ENCODE measurements at places on chromosomes 13 and 19.

- DNase-seq = no peak
Measured at GRCh38 chr19:6952956-6953355, 65.6 kb downstream of the ADGRE1 start.

DNA sequence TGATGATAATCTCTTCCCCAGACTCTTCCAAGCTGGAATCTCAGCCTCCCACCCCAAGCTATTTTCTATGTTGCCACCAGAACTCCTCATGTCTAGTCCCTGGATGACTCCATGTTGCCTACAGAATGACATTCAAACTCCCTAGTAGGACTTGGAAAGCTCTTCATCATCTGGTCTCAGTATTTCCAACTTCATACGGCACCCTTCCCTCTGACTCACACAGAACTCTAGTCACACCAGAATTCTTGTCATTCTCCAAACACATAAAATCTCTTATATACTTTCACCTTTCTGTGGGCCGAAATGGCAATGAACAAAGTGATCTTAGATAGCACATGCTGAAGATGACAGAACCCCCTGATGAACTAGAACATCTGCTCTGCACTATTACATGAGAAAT is 86.2 kb downstream of the CAB39L start:
- DNase-seq = no peak

DNA sequence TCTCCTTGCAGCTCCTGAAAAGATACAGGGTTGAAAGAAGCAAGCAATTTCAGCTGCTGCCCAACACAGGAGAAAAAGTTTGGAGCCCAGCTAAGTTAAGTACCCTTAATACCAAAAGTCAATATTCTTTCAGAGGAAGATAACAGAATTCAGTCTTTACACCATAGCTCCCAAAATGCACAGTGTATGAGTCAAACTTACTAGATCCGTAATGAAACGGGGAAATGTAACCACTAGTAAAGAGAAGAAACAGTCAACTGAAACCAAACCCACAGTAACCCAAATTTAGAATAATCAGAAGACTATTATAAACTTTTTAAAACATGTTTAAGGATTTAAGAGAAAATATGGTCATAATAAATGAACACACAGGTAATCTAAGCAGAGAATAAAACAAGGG is 45.2 kb downstream of the SUCLA2 start:
- no peak for DNase-seq

DNA sequence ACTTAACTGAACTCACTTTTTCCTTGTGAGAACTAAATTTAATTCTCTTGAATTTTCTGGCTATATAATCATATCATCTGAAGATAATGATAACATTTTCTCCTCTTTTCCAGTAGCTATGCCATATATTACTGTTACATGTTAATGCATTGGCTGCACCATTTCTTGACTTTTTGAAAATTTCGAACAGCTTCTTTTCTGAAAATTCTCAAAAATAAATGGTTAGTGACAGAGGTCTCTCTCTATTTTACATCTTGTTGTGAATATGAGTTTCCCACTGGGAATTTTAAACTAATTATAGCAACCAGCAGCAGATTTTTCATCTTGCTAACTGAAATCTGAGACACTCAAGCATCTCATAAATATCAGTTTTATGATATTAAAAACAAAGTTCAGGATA is 30.6 kb downstream of the MBNL2 start:
- no peak for DNase-seq

DNA sequence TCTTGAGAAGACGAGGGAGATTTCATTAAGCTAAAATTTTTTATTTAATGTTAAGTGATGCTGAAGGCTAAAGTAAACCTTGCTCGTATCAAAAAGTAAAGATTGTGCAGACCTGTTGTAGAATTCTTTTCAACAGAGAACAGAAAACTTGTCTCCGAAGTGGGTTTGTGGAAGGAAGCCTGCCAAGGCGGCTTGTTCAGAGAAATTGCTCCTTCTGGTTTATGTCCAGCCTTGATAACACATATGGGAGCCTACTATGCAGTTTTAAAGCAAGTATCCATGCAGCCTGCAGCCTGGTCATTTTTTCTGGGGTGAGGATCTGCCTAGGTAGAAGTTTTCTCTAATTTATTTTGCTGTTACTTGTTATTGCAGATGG is 1.4 kb downstream of the MLNR start:
- DNase-seq = no peak

- DNase-seq = no peak
Measured at GRCh38 chr19:36207605-36208252, 6.7 kb downstream of the ZNF565 start.

GRCh38 chr13:62629618-62630017 is 1214.0 kb upstream of the PCDH20 start:
- DNase-seq = no peak

DNA sequence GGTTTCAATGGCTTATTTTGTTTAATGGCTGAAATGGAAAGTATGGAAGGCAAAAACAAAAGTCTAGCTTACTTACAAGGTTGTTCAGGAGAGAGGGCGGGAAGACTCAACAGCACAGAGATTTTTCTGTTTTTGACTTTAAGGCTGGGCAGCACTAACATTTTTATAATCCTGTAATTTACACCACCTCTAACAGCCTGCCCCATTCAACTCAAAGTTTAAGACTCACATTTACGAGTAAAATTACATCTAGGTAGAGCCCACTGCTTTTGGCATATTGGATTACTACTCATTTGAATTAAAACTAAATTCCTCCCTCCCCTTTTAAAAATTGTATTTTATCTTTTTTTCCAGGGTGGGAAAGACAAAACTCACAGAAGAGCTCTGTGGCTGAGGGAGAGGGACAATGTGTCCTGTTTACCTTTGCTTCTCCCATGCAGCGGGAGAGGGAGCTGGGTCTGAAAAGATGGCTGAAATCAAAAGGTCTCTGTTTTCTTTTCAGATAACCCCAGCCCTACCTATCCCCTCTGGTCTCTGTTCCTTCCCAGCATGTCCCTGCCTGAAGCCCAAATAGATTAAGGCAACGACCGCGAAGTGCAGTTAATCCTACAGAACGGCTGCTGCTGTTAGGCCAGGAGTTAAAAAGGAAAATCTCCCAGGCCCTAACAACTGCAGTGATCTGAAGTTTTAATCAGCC is 6.6 kb downstream of the EFNB2 start:
- no peak for DNase-seq

GRCh38 chr13:99374994-99375737 is 68.0 kb upstream of the GPR183 start:
- no peak for DNase-seq

DNA sequence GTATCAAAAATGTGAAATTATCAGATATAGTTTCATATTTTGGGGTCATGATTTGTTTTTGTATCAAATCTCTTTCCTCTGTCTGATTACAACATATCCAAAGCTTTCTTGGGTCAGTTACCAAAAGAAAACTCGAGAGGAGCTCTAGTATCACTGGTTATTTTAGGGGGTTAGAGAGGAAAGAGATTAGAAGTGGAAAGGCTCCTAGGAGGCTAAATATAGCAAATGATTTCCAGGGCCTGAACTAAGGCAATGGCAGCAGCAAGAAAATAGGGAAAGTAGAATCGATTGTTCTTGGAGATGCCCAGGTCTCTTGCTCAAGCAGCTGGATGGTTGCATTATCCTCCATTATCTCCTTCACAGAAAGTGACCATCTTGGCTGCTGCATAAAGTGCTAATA is 72.9 kb downstream of the NHLRC3 start:
- DNase-seq = no peak

GRCh38 chr19:4007836-4008539 is 452 bp downstream of the PIAS4 start:
- DNase-seq = no peak

DNA sequence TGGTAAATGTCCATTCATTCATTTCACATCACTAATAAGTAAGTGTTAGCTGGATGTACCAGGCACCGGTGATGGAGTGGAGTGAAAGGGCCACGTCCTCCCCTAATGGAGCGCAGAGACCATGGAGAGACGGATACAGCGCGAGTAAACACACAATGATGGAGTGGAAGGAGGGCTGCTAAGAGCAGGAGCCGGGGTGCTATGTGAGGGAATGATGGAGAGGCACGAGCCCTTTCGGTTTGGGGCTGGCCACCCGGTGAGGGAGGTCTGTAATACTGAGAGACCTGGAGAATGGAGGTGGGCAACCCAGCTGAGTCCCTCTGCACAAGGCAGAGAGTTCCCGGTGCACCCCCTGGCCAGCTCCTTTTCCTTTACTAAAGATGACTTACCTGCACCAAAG is 53.7 kb downstream of the PEPD start:
- DNase-seq = no peak

GRCh38 chr13:76023652-76024051 is 387.5 kb downstream of the LMO7 start:
- DNase-seq = no peak

GRCh38 chr13:113220877-113221276 is 11.5 kb downstream of the CUL4A start:
- no peak for DNase-seq

DNA sequence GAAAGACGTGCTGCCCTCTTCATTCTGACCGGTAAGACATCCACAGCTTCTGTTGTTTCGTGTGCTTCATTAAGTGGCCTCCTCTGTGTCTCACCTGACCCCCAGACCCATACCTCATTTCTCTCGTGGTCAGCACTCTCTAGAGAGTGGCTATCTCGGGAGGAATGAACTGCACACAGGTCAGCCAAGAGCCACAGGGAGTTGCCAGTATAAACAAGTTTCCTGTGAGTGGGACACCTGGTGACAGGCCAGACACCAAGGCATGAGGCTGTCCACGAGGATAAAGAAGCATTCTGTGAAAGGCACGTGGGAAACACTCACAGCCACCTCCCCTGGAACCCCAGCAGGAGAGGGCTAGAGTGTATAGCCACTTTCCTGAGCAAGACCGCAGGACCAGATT is 115.8 kb downstream of the NUFIP1 start:
- no peak for DNase-seq

DNA sequence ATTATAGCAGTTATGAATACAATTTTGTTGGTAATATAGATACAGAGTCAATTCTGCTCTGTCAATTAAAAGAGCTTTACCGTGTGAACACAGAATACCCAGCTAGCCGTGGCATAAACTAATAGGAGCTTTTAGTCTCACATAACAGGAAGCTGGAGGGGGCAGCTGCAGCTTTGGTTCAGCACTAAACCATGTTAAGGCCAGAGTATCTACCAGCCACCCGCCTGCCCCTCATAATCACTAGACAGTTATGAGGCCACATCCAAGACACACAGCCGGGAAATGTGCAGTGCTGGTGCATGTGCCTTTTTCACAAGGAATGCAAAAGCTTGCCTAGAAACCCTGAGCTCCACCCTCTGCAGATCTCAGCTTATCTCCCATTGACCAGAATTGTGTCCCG is 62.3 kb downstream of the SGCG start:
- no peak for DNase-seq

GRCh38 chr19:43780706-43781525 is at the start of gene KCNN4:
Gene KCNN4, minus strand, starts transcription at chr19:43780973. Its CDS starts 112 bp downstream, at chr19:43780861.
- DNase-seq = no peak

- DNase-seq = no peak
Measured at GRCh38 chr19:12965017-12965811, 4.2 kb upstream of the DAND5 start.

- peak; percentile 56 for DNase-seq
Measured at GRCh38 chr13:44801990-44802389, 187.3 kb downstream of the NUFIP1 start.

DNA sequence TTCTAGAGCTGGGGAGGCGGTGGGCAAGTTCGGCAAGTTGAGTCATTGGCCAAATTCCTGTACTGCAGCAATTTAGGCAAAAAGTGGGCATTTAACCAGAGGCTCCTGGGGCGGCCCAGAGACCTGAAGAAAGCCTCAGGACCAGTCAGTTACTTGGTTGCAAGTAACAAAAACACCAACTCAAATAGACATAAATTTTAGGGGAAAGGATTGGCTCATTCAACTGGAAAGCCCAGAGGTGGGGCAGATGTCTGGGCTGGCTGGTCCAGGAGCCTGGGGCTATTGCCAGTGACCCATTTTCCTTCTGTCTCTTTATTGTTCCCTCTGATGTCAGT is 97.1 kb downstream of the SIPA1L3 start:
- DNase-seq = no peak

DNA sequence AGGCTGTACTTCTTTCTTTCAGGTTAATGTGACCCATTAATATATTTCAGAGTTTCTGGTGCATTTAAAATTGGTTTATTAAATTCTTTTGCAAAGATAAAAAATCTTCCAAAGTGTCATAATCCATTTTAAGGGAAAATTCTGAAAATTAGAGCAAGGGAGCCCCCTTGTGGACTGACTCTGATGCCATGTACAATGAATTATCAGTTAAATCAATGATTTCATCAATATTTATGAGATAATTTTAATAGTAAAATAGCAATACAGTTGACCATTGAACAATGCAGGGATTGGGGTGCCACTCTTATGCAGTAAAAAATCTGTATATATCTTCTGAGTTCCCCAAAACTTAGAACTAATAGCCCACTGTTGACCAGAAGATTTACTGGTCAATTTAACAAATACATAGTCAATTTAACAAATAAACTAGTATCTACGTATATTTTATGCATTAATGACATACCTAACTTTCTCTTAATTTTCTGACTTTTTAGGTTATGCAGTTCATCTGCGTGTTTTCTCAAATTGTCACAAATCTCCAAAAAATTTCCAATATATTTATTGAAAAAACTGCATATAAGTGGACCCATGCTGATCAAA is 479.1 kb upstream of the MIR17HG start:
- DNase-seq = no peak

GRCh38 chr19:39507715-39508364 is 7.1 kb upstream of the SELENOV start:
- no peak for DNase-seq

GRCh38 chr19:49771674-49772139 is 4.9 kb downstream of the AP2A1 start:
- no peak for DNase-seq

DNA sequence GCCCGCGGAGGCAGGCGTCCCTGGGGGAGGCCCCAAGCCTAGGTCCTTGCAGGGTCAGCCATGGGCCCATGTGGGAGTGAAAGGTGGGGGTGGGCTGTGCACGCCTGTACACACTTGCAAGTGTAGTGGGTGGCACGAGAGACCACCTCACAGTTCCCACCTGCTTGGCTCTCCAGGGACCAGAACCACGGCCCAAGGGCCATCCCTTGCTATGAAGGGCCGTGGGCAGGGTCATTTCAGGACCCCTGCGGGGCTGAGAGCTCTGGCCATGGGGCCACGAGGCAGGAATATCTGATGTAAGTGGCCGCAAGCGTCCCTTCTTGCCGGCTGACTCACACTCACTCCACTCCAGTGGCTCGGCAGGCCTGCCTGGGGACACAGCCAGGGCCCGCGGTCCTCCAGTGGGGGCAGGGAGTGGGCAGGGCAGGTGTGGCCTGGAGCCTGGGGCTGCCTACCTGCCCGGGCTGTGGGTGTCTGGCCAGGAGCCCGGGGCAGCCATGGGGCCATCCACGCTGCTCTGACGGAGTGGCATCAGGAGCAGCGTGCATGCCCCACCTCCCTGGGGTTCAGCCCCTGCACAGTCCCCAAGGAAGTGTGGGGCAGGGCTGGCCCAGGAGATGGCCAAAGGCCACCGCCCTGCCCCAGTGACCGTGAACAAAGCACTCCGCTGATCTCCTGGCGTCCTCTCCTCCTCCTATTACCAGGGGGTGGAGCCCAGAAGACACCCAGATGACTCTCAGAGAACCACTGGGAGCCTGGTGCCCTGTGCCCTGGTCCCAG is 8.6 kb upstream of the MKNK2 start:
- DNase-seq = peak; percentile 85

Measured in GM04504 (cell line).